Peyer's patch (tissue), 4 donors: ENCODE measurements at places on chromosomes 11 and 22. TPM values are rescaled to one million over a fixed set of nuclear protein-coding genes. Genes with fewer than 3 reads are reported as not detected.

DNA sequence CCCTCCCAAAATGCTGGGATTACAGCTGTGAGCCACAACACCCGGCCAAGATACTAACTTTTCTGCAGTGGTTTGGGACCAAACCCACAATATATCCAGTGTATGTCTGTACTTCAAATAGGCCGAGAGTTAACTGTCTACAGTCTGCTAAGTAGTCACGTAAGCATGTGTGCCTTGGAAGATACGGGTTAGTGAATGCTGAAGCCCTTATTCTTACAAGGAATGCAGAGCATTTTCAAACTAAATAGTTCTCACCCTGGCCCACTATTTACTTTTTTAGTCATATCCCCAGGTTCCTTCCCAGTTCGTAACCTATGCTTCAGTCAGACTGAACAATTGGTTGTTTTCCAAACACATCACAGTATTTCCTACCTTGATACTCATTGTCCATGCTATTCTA lies 176.0 kb downstream of the WNT11 start:
- no peak for DNase-seq

The GTSE1 gene
- total RNA-seq: 14.9 TPM

GRCh38 chr11:104970756-104971155 lies 2.4 kb upstream of the CASP4 start:
- DNase-seq: no peak

- DNase-seq: no peak
Measured at GRCh38 chr22:40314041-40314440, 32.3 kb upstream of the ADSL start.

- no peak for DNase-seq
Measured at GRCh38 chr11:34595960-34596644, 24.8 kb upstream of the EHF start.
